ENCODE measurements at places on chromosomes 3 and 15.

- no peak for DNase-seq
Observed at GRCh38 chr3:54053211-54053610, 69.1 kb upstream of the CACNA2D3 start.

DNA sequence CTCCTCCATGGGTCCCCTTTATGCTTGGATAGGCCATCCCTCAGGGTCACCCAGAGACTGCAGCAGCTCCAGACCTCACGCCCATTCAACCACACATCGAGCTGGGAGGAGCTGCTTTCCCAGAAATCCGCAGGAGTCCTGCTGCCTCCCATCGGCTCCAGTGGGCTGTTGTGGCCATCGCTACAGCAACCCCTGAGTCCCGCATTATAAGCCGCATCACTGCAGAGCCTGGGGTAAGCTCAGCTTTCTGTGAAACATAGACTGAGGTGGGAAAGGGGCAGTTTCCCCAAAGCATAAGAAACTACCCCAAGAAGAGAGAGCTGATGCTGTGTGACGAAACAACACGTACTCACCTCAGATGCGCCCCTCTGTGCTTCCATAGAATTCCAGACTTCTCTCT, 35.7 kb downstream of the MRPL46 start:
- peak; percentile 37 for DNase-seq

- DNase-seq: no peak
Observed at GRCh38 chr15:74421302-74422245, 12.2 kb downstream of the SEMA7A start.

GRCh38 chr3:108907194-108907593, 46.5 kb downstream of the GUCA1C start:
- no peak for DNase-seq

DNA sequence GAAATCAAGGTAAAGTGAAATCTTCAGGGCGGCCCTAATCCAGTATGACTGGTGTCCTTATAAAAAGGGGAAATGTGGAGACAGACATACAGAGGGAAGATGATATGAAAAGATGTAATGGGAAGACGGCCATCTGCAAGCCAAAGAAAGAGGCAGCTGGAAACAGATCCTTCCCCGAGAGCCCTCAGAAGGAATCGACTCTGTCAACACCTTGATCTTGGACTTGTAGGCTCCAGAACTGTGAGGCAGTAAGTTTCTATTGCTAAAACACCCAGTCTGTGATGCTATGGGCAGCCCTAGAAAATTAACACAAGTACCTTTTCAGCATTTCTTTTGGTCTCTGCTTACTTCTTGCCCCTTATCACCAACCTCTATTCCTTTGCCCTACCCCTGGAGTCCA, 174.7 kb upstream of the TPM1 start:
- DNase-seq: no peak

GRCh38 chr15:52406601-52407000, 111.0 kb upstream of the MYO5C start:
- DNase-seq: no peak

GRCh38 chr3:72093270-72093991, 308.5 kb upstream of the PROK2 start:
- no peak for DNase-seq

GRCh38 chr3:46130631-46131310, 77.3 kb downstream of the CCR1 start:
- DNase-seq: no peak

DNA sequence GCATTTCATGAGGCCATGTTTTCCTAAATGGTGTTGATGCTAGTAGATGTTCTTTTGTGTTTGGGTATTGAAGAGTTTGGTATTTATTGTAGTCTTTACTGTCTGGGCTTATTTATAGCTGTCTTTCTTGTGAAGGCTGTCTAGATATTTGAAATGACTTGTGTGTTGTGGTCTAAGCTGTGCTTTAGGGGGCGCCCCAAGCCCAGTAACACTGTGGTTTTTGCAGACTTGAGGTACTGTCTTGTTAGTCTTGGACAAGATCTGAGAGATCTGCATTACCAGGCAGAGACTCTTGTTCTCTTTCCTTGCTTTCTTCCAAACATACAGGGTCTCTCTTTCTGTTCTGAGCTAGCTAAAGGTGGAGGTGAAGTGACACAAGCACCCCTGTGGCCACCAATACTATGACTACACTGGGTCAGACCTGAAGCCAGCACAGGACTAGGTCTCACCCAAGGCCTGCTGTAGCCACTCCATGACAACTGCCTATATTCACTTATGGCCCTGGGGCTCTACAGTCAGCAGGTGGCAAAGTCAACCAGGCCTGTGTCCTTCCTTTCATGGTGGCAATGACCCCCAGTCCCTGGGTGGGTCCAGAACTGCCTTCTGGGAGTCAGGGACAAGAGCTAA, 152.1 kb upstream of the TBC1D5 start:
- DNase-seq: no peak

- no peak for DNase-seq
Observed at GRCh38 chr3:152742368-152743347, 92.3 kb upstream of the P2RY1 start.

GRCh38 chr15:39282663-39283208, 298.1 kb upstream of the THBS1 start:
- DNase-seq: no peak

- DNase-seq: no peak
Observed at GRCh38 chr3:134956844-134957243, 161.8 kb downstream of the EPHB1 start.

DNA sequence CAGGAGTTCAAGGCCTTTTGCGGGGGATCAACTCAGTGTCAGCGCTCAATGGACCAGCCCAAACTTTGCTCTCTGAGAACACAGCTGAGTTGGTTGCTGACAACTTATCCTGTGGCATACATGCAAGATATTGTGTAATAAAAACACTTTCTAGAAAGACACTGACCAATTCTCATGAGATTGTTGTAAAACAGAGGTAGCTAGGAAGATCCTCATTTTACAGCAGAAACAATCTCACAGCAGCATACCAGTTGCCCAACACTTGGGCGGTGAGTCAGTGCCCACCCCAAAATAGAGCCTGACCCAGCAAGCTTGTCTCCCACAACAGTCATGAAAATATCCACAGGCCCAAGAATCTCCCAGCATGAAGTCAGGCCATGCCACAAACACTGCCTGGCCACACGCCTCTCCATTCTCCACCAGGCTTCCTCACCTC, 18.2 kb downstream of the KLHL6 start:
- no peak for DNase-seq

- DNase-seq: no peak
Observed at GRCh38 chr15:63331456-63331855, 50.2 kb downstream of the CA12 start.

GRCh38 chr3:187319699-187320302, 28.3 kb upstream of the MASP1 start:
- peak; percentile 73 for DNase-seq

- DNase-seq: no peak
Observed at GRCh38 chr3:147497286-147497685, 88.1 kb downstream of the ZIC1 start.

- DNase-seq: no peak
Observed at GRCh38 chr3:170100944-170101343, 63.1 kb downstream of the GPR160 start.

GRCh38 chr3:61947456-61947855, 386.1 kb downstream of the PTPRG start:
- no peak for DNase-seq

DNA sequence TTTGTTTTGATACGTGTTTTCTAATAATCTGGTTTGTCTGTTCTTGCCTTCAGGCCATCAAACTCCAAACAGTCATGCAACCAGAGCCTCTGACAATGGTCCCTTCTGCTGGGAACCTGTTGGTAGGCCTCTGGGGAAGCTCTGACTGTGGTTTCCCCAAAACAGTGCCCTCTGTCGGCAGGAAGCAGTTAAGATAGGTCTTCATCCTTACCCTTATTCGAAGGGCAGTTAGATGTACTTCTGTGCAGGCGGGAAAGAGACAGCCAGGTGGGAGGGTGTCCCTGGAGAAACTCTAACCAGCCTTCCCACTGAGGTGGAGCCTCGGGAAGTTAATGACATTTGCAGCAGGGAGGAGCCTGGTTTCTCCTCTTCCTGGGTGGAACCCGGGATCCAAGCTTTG, 81.6 kb upstream of the CHMP2B start:
- no peak for DNase-seq

DNA sequence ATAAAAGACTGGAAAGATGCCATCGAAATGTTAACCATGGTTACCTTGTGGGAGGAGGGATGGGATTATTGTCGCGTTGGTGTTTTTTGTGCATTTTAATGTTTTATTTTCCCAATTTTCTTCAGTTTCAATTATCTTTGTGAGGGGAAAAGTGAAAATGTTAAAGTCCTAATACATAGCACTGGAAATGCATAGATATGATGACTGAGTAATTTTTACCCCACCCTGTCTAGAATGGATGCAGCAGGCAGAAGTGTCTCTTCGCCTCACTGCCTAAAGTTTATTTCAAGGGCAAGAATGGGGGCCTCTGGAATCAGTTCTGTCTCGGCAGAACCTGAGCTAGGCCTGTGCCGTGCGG, 11.5 kb downstream of the FOXL2 start:
- DNase-seq: no peak

DNA sequence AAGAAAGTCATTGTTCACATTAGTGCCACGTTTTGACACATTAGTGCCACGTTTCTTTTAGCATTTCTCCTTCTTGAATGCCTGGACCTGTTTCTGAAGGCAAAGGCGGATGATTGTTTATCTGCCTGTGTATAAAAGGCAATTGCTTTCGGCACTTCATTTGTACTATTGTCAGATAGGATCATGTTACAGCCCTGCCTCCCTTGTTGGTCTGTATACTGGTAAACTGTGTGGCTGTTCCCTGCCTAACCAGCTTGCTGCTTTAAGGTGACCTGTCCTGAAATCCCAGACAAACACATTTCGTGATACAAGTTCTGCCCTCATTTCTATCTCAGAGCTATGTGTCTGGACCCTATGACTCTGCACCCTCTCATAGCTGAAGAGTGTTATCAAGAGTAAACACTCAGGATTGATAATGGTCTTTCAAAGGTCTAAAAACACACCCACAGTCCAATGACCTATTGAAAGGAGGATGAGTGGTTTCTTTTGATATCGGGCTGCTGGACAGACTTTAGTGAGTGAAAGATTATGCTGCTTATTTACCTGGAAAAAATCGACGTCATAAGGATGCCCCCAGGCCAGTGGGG, 276.3 kb upstream of the MCTP2 start:
- no peak for DNase-seq

Data from type B pancreatic cell (in vitro differentiated cells).